Activated naive CD4-positive, alpha-beta T cell treated with anti-CD3 and anti-CD28 coated beads, Interleukin-2, amount 50 U/mL, for 72 hours (primary cell): ENCODE measurements at places on chromosomes 4 and X.

DNA sequence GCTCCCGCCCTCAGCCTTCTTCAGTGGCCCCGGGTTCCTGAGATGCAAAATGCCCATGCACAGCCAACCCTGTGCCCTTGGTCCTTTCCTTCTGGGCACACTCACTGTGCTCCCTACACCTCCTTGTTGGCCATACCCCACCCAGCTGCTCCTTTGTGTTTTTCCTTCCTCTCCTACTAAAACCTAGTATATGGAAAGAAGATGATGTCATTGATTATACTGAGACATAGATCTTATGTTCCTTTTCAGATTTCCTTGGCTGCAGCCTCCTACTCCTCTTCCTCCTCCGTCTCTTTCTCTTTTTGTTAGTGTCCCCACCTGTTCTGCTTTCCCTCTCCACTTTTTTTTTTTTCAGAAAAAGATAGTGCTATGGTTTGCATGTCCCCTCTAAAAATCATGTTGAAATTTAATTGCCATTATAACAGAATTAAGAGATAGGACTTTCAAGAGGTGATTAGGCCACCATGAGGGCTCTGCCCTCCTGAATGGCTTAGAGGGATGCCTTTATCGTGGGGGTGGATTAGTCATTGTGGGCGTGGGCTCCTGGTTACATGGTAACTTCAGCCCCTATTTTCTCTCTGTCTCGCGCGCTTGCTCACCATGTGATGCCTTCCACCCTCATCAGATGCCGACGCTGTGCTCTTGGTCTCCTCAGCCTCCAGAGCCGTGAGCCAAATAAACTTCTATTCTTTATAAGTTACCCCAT, 254.9 kb upstream of the GATB start:
- DNase-seq, result no peak

DNA sequence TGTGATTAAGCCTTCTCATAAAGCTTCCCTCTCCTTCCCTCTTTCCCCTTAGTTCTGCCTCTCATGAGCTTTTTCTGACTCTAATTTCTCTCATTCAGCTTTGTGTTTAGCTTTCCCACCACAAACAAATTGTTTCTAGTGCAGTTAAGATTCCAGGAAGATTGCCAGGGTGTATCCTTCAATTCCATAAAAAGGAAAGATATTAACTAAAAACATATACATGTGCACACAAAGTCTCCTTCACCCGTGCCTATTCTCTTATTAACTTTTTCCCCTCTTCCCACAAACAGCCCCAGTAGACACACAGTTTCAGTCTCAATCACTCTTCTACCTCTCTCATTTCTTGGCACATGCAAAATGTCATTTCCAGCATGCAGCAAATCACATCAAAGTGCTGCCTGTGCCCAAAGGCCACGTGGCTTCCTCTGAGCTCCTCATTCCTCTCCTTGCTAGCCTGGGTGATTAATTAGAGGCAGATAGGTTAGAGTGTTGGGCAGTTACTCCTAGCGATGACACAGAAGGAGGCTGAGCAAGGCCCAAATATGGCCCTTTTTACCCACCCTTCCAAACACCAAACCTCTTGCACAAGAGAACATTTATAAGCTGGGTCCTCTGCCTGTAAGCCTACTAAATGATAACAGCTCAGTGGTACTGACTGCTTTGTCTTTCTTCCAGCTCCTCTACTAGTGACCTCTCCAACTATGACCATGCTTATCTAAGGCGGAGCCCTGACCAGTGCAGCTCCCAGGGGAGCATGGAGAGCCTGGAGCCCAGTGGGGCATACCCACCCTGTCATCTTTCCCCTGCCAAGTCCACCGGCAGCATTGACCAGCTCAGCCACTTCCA, 159.6 kb downstream of the SOWAHB start:
- no peak for DNase-seq

- DNase-seq, result no peak
Observed at GRCh38 chr4:6767748-6768538, 14.6 kb upstream of the KIAA0232 start.

GRCh38 chr4:48329976-48330375, 11.4 kb upstream of the SLAIN2 start:
- DNase-seq, result no peak

- no peak for DNase-seq
Observed at GRCh38 chr4:152676052-152676854, 3.5 kb downstream of the TMEM154 start.

DNA sequence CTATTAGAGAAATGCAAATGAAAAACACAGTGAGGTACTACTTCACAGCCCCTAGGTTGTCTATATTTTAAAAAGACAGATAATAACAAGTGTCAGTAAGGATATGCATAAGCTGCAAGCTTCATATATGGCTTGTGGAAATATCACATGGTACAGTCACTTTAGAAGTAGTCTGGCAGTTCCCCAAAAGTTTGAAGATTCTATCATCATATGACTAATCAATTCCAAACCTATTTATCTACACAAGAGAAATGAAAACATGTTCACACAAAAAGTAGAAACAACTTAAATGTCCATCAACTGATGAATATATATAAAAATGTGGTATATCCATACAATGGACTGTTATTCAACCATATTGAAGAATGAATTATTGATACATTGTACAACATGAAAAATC, 185.8 kb upstream of the STK26 start:
- no peak for DNase-seq

DNA sequence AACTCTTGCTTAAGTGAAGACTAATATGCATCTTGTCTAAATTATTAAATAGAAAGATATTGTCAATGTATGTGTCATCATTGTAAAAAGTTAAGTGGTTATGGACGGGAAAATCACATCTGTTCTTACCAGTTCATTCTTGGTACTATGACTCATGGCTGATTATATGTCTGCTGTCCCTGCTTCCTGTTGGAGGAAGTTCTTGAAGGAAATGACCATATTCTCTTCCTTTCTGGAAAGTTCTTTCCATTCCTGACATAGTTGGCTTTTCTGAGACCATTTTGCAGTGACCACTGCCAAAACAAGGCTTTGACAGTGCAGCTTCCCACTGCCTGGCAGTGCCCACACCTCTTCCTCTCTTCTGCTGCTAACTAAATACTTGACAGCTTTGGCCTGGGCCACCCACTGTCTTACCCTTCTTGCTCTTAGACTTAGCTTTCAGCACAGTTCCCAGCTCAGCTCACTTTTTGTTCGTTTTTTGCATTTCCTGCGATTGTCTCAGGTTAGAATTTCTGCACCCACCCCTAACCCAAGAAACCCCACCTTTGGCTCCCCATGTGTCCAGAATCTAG, 13.2 kb upstream of the CLDN24 start:
- DNase-seq, result no peak

DNA sequence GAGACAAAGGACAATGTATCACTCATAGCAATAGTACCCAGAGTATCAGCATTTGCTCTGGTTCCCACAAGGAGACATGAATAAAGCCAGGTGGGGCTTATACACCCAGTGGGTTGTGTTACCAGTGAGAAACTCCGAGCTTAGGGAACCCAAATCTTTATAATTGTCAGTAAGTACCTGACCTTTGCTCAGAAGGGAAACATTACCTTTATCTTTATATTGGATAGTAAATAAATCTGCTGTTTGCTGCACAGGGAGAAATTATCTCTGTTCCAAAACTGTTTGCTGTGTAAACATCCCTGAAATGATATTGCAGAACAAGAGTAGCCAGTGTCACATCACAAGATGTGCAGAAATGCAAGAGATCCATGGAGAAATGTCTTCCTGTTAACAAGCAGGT, 12.1 kb upstream of the SLAIN2 start:
- DNase-seq, result no peak

DNA sequence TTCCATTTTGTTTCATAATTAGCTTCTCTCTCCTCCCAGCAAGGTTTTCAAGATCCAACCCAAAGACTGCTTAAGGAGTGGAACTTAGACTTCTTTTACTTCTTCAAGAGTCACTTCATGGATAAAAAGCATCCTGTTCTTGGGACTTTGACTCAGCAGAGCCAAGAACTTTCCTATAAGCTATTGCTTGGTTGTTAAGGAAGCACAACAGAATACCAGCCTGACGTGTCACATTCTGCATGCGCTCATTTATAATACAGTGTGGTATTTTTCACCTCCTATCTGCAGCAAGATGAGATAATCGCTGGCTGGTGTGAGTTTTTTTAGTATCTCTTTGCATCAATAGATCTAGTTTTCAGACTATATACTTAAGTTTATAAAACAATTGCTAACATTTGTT, 152.1 kb downstream of the PALLD start:
- no peak for DNase-seq

GRCh38 chr4:153215921-153216320, 11.7 kb downstream of the TRIM2 start:
- no peak for DNase-seq

DNA sequence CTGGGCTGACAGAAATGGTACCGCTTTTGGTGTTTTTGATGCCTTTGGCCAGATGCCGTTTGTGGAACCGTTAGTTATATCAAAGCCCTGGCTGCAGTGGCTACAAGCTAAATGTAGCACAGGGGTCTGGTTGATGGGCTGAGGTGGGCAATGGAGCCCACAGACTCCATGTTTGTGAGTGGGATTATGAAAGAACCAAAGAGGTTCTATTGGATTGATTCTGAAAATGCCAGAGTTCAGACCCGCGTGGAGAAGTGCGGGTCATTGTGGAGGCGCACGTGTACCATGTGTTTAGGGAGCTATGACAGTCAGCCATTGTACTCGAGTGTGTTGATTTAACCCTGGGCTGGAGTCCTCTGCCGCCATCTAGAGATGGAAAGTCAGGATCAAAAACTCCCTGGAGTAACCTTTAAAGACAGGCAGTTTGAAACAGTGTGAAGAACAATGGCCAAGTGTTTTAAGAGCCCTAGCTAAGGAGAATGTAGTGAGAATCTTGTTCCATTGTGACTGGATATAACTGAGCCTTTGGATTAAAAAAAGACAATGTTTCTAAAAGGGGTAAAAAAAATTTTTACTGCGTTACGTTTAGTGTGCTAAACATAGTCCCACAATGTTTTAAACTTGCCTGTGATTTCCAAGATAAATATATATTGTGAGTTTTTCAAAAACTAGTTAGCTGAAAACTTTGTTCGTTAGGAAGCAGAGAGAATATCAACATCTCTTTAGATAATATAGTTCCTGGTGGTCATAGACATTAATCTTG, 12.7 kb downstream of the ART3 start:
- no peak for DNase-seq

DNA sequence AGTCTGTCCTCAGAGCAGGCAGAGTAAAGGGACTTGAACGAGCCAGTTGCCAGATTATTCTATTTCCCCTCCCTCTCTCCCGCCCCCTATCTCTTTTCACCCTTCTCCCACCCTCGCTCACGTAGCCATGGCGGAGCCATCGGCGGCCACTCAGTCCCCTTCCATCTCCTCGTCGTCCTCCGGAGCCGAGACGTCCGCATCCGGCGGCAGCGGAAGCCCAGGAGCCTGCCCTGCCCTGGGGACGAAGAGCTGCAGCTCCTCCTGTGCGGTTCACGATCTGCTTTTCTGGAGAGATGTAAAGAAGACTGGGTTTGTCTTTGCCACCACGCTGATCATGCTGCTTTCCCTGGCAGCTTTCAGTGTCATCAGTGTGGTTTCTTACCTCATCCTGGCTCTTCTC, 106.2 kb upstream of the SMAD1 start:
- DNase-seq, result no peak

DNA sequence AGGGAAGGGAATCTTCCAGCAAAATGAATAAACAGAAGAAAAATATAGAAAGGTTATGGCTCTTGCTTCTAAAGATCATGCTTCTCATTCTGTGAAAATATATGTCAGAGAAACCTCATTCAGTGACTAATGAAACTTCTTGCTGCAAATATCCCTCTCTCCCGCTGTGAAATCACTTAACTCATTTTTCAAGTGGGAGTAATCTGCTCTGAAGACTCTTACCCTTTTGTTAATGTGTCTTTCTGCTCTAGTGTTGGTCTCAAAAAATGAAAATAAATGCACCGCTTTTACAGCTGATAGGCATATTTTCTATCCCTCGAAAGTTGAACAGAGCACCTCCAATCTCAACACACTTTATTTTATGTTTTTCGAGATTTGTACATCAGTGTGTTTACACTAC, 252.3 kb downstream of the NLGN4X start:
- DNase-seq, result no peak

DNA sequence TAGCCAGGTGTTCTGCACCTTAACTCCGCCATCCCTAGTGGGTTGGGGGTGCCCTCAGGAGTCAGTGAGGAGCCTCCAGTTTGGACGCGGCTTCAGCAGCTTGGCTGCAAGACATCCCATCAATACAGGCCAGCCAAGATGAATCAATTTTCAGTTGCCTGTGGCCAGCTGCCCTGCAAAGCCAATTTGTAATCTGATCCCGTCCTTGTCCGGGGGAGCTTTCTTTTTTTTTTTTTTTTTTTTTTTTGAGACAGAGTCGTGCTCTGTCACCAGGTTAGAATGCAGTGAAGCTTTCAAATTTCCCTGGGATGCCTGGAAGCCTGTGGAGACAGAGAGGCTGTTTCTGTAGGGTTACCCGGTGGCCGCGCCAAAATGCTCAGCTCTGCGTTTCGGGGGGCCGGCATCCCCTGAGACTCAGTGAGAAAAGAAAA, 192.5 kb downstream of the ASMT start:
- DNase-seq, result no peak

- DNase-seq, result no peak
Observed at GRCh38 chrX:41336447-41336846, 2.5 kb downstream of the DDX3X start.

DNA sequence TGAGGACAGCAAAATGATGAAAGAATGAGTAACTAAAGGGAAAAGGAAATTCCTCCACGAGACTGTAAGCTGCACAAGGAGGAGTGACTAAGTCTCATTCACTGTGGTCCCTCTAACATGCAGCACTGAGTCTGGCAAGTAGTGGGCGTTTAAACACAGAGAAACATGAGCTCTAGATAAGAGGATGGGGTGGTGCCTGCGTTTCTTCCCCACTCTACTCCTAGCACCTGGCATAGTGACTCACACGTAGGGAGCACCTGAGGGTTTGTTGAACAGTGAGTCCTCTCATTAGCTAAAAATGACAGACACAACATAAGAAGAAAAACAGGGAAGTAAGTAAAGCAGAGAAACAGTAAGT, 105.8 kb upstream of the CBR4 start:
- no peak for DNase-seq

DNA sequence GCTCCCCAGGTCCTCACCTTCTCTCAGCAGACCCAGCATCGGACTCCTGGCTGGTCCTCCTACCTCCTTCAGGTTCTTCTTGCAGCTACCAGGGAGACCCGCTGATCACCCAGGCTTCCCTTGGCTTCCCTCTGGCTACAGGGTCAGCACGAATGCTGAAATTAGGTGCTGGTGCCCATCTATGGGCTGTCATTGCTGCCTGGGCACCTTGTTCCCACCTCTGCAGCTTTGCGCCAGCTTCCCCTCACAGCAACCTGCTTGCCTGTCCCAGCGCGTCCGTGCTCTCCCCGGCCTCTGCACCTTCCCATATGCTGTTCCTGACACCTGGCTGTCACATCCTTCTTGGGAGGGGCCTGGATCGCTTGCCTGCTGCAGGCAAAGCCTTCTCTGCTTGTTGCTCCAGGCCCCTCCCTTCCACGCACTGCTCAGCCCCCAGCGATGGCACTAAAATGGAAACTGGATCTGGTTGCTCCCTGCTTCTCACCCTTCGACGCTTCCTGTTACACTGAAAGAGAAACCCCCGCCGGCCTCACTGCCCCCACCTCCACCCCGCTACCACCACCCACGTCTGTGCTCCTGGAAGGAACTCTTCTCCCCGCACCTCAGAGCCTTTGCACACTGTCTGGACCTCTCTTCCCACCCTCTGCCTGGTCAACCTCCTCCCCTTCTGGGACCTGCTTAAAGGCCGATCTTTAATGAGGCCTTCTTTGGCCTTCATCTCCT, 22.2 kb downstream of the C4orf50 start:
- DNase-seq, result no peak
